Hematopoietic multipotent progenitor cell (in vitro differentiated cells): ENCODE measurements at places on chromosomes 11 and 22. TPM values are rescaled to one million over a fixed set of nuclear protein-coding genes. Genes with fewer than 3 reads are reported as not detected.

The CERK gene
- 56.0 TPM for total RNA-seq

DNA sequence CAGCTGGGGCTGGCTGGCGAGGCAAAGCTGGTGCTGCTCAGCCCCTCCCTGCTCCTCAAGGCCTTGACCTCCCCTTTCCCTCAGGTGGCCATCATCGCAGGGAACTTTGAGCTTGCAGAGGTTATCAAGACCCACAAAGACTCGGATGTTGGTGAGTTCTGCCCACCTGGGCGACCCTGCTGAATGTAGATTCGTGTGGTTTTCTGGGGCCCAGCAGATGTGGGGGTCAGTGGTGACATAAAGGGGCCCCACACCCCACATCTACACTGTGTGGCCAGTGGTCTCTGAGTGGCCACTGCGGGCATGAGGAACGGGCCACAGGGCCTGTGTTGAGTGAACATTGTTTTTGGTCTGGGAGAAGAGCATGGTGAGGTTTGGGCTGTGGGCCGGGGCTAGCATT lies 11.9 kb downstream of the SHANK3 start:
- DNase-seq = no peak

- no peak for DNase-seq
Measured at GRCh38 chr11:86524620-86525352, 147.6 kb downstream of the ME3 start.

The C11orf86 gene
- total RNA-seq = not detected

GRCh38 chr11:83711106-83711527 lies 424.9 kb upstream of the CCDC90B start:
- DNase-seq = no peak

- DNase-seq = no peak
Measured at GRCh38 chr11:4060182-4060923, 34.2 kb upstream of the RRM1 start.

DNA sequence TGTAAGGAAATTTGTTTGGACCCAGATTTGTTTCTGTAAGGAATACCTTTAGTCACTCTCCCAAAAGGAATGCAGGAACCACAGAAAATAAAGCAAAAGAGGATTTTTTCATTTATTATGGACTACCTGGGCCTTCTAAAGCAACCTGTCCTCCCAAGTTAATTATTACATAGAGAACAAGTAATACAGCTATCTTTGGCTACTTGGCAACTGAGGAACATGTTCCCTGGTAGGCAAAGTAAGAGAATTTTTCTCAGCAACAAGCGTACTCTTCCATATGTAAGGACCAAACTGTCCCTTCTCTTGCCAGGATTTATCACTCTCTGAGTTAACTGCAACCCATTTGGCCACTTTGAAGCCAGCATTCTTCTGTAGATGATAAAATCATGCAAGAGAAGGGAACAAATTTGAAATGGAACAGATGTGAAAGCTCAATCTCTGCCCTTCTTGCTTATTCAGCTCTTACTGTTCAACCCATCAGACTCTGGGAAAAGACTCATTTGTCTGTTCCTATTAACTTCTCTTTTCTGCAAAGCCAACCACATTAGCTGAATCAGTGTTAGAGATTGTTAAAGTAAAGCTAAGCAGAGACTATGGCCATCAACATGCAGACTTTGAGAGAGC lies 190.2 kb downstream of the SWAP70 start:
- DNase-seq = no peak

DNA sequence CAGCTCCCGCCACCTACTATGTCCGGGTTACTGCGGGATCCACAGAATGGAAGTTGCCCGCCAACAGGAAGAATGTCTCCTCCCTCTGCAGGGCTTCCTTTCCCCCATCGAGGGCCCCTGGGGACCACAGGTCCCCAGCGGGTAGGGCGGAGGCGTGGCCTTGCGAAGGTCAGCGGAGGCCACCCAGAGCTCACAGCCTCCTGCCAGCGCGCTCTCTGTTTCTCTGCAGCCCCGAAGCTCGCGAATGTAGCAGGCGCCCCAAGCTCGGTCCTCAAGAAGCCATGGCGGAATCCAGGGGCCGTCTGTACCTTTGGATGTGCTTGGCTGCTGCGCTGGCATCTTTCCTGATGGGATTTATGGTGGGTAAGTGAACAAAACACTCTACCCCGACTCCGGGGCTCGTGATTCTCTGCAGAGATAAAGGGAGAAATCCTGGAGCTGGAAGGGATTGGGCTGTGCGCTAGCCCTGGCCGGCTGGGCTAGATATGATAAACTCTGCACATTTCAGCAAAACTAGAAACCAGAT lies at the start of gene NAALAD2:
TSS of gene NAALAD2 (plus strand) at position 186 of the 526 bp plus-strand sequence. CDS start at position 282, 96 bp downstream.
- DNase-seq = no peak

DNA sequence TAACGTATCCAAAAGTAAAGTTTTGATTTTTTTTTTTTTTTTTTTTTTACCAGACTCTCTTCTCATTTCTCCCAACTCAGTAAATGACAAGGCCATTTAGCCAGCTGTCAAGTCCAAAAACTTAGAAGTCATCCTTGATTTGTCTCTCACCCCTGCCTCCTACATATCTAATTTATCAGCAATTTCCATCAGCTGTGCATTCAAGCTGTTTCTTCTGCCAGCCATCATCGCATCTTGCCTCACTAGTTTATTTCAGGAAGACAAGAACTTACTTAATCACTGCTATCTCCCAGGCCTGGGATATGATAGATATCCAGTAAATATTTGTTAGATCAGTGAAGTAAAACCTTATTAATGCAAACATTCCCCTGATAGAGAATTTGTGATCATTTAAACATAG lies 47.6 kb downstream of the SCGB1A1 start:
- no peak for DNase-seq

- no peak for DNase-seq
Measured at GRCh38 chr11:19419021-19419750, 178.4 kb upstream of the E2F8 start.
